GM13976 (cell line): ENCODE measurements at places on chromosomes 12 and 14.

DNA sequence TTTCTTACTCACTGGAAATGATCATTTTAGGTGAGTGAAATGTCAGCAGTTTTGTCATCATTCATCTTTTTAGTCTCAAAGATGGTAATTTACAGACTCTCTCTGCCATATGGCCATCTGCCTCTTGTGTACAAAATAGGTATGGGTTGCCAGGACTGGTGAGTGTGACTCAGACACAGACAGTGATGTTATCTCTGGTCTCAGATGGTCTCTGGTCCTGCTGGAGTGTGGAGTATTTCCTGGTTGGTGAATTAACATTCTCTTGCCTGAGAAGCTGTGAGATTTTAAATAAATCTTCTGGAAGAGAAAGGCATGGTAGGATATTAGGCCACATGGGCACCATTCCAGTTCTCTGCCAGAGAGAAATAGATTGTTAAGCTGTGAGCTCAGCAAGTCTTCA, 207.0 kb downstream of the ATP23 start:
- no peak for DNase-seq

- no peak for DNase-seq
These were observed 59.8 kb downstream of the WASHC4 start for GRCh38 chr12:105167346-105167745.

GRCh38 chr12:104682790-104683279, 226.1 kb downstream of the CHST11 start:
- peak; percentile 73 for DNase-seq

- DNase-seq = no peak
These were observed 46.9 kb downstream of the KLHL28 start for GRCh38 chr14:44914849-44915248.
